CMK (cell line): ENCODE measurements at places on chromosomes 11 and 22.

- DNase-seq: no peak
Measured at GRCh38 chr22:48736593-48737460, 1090.8 kb downstream of the BRD1 start.

GRCh38 chr11:22807855-22808570 is 21.6 kb downstream of the SVIP start:
- DNase-seq: no peak

GRCh38 chr11:123478352-123478987 is 48.4 kb downstream of the GRAMD1B start:
- DNase-seq: no peak

DNA sequence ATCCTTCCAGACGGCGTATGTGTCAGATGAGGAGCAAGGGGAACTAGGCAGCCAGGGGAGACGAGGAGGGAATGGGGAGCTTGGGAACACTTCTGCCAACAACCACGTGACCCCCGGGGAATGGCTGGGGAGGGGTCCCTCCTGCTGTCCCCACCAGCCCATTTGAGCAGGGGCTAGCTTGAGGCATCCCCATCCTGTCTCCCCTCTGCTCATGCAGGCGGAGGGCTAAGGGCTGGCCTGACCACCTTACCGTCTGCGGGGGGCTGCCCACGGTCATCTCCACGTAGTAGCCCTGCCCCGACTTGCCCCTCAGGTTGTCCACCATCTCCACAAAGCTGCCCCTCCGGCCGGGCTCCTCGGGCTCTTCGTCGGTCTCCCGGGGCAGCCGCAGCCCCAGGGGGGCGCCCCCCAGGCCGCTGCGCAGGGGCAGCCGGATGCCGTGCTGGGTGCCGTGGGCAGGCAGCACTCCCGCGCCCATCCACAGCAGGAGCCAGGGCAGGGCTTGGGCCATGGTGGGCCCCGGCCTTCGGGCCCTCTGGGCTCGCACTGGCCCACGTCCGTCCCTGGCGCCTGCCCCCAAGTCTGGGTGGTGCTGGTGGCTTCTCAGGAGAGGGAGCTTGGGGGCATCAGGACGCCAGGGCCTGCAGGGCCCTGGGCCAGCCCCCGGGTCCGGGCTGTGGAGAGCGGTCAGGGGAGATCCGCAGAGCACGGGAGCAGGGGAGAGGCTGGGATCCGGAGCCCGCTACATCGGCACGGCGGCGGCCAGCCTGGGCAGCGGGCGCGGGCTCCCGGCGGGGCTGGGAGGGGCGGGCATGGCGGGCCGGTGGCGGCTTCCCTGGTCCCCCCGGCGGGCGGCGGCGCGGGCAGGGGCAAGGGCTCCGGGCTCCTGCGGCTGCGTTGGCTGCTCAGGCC is 515 bp downstream of the BACE1 start:
- no peak for DNase-seq

- DNase-seq: no peak
Measured at GRCh38 chr22:45502215-45503049, at the start of gene FBLN1. Gene FBLN1 (plus strand): TSS chr22:45502883. CDS start chr22:45502986, 103 bp downstream.

DNA sequence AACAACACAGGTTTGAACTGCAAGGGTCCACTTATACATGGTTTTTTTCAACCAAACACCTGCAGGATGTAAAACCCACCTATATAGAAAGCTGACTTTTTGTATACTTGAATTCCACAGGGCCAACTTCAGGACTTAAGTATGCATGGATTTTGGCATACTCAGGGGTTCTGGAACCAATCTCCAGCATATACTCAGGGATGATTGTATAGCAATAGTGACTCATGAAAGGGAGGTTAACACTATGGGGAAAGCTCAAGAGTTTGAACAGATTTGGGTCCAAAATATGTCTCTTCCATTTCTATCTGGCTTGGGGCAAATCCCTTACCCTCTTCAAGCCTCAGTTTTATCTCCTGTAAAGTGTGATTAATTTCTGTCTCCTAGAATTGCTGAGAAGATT is 94.9 kb downstream of the MICAL2 start:
- no peak for DNase-seq

GRCh38 chr22:44583061-44583760 is 85.2 kb upstream of the RTL6 start:
- no peak for DNase-seq

- DNase-seq: no peak
Measured at GRCh38 chr11:125315079-125315740, 150.7 kb downstream of the PKNOX2 start.

DNA sequence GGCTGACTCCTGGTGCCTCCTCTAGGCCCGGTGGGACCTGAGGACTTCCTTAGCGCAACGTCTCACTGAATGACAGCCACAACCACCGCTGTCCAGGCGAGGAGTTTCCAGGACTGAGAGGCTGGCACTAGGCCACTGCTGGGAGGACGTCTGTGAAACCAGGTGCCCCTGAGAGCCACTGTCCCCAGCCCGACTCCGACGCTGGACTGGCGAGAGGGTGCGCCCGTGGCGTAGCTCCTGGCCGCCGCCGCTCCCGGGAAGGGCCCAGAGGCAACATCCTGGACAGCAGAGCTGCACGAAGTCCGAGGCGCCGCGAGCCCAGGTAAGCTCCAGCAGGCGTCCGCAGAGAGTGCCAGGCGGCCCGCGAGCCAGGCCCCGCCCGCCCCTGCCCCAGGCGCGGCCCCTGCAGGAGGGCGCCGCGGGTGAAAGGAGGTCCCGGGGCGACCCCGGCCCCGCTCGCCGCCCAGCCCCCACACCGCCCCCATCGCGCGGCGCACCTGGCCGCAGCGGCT is 525 bp downstream of the DGCR2 start:
- no peak for DNase-seq

DNA sequence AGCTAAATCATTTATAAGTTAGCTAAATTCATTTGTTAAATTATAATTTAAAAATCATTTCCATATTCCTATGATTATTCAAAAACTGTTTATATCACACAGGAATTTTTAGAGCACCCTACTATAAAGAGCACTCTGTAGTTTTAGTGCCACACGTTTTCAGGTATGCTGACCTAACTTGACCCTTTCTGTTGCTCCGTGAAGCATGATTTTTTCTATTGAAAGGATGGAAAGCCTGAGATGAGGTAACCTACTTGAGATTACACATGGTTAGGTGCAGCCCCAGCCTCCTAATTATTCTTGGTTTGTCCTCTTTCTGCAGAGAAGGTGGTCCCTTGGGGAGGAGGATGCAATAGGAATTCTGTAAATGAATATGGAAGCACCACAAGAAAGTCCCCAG is 72.6 kb downstream of the PPFIBP2 start:
- no peak for DNase-seq

DNA sequence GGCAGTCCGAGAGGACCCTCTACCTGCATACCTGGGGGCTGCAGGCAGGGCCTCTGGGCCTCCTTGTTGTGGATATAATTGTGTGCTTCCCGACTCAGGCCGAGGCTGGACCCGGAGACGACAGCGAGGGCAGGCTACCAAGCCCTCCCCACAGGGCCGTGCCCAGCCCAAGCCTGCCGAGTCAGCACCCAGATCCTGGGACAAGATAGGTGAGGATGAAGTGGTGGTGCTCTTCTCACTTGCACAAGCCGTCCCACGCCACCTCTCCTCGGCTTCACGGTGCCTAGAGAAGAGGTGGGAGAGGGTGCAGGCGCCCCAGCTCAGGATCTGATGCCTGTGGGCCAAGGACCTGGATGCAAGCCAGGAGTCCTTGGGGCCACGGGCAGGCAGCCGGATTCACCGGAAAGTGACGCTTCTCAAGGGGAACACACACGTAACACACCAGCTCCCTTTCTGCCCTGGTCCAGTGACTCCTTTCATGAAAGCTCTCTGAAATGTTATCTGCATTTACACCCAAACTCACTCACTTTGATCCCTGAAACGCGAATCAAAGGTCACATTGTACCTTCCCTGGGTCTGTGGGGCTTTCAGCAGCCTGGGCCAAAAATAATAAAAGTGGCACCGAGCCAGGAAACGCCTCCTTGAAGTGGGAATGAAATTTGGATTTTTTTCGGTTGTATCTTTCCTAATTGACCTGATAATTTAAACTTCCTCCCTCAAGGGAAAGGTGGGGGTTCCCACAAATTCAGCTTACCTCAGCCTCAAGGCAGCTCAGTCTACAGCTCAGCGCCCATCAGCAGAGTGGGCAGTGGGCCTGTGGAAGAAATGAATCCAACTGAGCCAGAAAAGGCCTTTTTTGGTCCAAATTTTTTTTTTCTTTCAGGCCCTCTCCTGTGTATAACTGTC is 1.1 kb upstream of the GNB1L start:
- DNase-seq: peak; percentile 48

DNA sequence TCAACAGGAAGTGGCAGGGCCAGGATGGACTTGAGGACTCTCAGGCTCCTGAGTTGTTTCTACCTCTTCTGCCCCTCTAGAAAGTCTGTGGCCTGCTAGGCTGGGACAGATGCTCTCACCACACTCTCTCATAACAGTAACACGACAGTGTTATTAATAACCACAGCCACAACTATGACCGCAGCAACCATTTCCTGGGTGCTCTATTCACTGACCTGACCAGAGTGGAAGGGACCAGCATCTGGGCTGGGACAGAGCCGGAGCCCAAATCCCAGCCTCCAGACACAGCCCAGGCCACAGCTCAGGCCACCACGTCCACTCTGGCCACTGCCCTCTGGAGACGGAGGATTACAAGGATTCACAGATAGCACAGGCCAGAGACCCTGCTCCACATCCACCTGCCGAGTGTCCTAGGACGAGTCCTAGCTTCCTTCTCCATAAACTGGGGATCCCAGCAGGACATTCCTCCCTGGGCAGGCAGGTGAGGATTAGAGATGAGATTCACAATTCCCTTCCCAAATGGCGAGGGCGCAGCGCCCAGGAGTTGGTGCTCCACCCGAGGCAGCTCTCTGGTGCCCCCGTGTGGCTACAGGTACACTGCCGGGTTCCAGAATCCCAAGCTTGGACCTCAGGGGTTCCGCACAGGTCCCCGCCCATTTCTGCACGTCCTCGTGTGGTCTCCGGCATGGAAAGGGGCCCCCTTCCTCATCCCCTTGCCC is 7.1 kb downstream of the PNPLA5 start:
- no peak for DNase-seq

DNA sequence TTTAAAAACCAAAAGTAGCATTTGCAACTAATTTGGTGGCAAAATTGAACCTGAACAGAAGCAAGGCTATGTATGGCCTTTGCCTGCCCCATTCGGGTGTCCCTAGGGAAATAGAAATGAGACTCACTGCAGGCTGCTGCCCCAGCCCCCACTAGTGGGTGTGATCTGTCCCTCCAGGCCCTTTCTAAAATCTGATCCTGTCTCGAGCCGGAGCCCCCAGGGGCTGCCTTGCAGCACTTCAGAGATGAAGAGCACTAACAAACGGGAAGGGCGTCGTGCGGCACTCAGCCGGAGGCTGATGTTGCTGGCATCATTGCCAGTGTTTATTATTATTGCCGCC is 43.2 kb downstream of the CD82 start:
- DNase-seq: no peak

GRCh38 chr11:12860827-12861226 is 148.3 kb upstream of the RASSF10 start:
- DNase-seq: no peak

- no peak for DNase-seq
Measured at GRCh38 chr11:73257342-73258103, 14.6 kb upstream of the P2RY6 start.

GRCh38 chr11:19345848-19346681 is 105.3 kb upstream of the E2F8 start:
- DNase-seq: no peak

DNA sequence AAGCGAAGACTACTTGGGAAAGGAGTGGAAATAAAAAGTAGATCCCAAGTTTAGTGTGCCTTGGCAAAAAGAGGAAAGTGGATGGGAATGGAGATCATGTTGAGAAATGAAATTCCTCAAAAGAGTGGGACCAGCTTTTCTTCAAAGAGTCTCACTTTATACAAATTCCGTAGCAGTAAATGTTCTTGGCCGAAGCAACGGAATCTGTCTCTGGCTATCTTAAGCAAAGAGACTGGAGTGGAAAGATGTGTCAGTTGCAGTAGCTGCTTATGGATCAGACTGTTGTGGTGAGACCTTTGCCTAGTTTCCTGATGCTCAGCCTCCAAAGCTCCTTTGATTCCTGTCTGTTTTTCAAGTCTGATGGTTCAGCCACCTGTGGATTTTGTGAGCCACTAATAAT is 73.6 kb downstream of the CSTPP1 start:
- no peak for DNase-seq
